Erythroblast (primary cell): ENCODE measurements at places on chromosomes 11 and 22.
A peak's percentile ranks its signal among the peaks of the same experiment; 100 is the strongest.

- DNase-seq, result peak; percentile 14
Measured at GRCh38 chr11:72940417-72940816, 126.2 kb downstream of the ATG16L2 start.

GRCh38 chr11:47918370-47918690, 62.0 kb upstream of the PTPRJ start:
- DNase-seq, result no peak

GRCh38 chr22:38754751-38755154, 1.0 kb downstream of the SUN2 start:
- DNase-seq, result no peak

GRCh38 chr11:130170345-130170744, 10.8 kb downstream of the ST14 start:
- DNase-seq, result no peak

GRCh38 chr11:2116680-2117079, 22.5 kb downstream of the IGF2 start:
- no peak for DNase-seq

DNA sequence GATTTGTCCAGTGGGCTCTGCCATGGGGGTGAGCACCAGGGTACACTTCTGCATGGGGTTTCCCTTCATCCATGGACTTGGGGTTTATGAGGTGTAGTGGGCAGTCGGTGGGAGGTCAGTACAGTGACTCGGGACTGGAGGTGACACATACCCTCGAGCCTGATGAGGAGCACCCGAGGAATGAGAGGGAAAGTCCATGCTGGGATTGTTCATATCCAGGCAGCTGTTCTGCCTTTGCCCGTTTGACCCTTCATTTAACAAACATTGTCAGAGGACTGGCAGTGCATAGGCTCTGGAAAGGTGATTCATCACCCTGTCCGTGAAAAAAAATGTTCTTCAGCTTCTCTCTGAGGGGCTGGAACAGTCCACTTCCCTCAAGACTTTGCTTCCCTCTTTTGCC, 2.7 kb downstream of the NAV2 start:
- DNase-seq, result no peak

- DNase-seq, result peak; percentile 11
Measured at GRCh38 chr11:10407749-10408685, 47.0 kb upstream of the AMPD3 start.
